ENCODE measurements at places on chromosomes 2 and 18.

DNA sequence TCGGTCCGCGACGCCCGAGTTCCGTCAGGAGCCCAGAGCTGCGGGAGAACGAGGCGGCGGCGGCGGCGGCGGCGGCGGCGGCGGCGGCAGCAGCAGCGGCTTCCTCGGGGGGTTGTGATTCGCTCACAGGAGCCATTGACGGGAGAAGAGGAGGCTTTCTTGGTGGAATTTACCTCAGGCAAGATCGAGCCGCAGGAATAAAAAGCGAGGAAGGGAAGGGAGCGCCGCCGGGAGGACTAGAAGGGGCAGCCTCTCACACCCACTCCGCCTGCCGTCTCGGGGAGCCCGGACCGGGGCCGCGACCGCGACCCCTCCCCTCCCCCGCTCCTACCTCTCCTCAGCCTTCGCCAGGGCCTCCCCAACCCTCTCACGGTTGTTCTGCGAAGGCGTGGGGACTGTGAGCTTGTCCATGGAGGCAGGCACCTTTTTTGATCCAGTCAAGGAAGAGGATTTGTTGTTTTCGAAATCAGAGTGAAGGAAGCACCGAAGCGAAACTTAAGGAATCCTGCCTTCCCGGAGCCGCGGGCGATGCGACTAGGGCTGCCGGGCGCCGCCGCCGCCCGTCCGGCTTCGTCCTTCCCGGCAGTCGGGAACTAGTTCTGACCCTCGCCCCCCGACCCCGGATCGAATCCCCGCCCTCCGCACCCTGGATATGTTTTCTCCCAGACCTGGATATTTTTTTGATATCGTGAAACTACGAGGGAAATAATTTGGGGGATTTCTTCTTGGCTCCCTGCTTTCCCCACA is 506 bp downstream of the BMPR2 start:
- DNase-seq, result peak; percentile 34

DNA sequence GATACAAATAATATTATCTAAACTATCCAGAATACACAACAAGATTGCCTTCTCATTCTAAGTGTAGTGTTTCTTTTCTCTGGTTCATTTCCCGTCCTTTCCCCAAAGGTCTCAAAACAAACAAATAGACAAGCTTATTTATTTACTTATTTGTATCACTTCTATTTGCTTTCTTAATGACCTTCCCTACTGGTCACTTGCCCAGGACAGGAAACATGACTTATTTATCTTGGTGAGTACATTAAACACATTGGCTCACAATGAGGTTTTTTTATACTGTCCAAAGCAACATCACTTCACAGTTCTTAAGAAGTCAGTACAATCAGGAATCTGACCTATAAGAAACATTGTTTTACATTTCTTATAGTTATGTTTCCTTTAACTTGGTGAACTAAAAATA is 123.3 kb upstream of the KYNU start:
- DNase-seq, result no peak

DNA sequence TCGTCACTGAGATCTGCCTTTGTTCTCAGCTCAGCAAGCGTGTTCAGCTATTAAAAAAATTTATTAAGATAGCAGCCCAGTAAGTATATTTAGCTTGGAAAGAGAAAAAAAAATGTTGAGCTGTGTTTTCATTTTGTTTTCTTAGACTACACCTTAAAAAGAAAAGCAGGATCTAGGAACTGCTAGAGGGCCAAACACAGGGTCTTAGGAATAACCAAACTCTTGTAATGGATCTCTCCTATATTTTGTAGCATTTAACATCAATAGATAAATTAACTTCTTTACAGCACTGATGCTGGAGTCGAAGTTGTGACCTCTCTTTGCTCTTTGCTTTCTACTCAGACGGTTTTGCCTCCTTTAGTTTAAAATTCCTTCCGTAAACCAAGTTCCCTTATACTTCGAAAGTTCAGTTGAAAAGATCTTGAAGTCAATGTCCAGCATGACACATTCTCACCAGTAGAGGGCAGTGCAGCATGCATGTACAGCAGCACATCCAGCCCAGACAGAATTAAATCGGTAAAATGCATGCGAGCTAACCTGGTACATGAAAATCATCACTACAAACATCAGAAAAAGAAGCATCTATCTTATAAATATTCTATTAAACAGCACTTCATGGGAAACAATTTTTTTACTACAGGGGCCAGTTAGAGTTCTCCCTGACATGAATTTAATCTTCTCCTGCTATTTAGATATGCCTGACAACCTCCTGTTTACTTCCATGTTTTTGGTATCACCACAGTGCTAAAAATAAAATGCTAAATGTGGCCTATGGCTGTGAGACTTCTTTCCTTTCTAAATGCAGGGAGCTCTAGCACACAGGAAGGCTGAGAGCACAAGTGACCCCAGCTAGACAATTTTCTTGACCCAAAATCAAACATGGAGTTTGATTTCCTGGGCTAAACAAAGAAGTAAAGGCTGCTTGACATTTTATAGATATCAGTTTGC is 48.2 kb upstream of the MAP3K20 start:
- peak; percentile 46 for DNase-seq

GRCh38 chr2:237449193-237449881 is 35.4 kb upstream of the COL6A3 start:
- no peak for DNase-seq

GRCh38 chr2:134943540-134943939 is 24.9 kb downstream of the CCNT2 start:
- DNase-seq, result no peak

DNA sequence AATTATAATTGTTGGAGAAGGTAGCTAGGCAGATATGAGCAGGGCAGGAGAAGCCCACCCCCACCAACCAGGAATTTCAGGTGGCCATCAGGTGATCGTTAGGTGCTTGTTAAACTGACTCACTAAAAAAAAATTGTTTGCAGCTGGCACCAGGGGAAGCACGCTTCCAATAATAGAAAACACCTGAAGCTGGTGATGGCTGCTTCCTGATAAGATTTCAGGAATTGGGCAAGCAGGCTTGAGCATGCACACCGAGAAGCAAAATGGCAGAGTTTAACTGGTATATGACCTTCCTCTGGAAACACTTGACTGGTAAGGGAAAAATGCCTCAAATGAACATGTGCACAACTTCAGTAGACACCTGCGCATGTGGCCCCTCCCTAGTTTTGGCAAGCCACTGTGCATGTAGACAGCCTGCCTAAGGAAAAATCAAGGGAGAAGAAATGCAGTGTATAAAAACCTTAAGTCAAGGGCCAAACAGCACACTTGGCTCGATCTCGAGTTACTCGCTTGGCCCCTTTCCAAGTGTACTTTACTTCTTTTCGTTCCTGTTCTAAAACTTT is 292.8 kb downstream of the CCDC85A start:
- no peak for DNase-seq

GRCh38 chr2:263774-264492 is at the start of gene SH3YL1:
SH3YL1 (minus strand) TSS chr2:264032; CDS start chr2:263984, 48 bp downstream.
- DNase-seq, result no peak

GRCh38 chr18:35050705-35051195 is 9.5 kb downstream of the MAPRE2 start:
- no peak for DNase-seq

DNA sequence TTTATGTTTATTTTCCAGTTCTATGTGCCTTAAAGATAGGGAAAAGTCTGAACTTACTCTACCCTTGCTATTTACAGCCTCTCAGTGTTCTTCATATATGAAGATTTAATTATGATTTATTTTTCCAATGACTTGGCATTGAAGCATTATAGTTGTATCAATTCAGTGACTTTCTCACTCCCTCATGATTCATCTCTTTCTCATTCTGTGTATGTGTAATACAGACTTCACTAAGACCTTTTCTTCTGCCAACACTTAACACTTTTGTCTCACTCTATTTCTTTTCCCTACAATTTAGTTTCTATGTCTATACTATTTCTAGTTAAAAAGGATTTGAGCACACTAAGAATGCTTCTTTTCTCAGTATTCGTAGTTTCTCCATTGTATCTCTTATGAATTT is 1470.3 kb upstream of the ACVR2A start:
- no peak for DNase-seq

DNA sequence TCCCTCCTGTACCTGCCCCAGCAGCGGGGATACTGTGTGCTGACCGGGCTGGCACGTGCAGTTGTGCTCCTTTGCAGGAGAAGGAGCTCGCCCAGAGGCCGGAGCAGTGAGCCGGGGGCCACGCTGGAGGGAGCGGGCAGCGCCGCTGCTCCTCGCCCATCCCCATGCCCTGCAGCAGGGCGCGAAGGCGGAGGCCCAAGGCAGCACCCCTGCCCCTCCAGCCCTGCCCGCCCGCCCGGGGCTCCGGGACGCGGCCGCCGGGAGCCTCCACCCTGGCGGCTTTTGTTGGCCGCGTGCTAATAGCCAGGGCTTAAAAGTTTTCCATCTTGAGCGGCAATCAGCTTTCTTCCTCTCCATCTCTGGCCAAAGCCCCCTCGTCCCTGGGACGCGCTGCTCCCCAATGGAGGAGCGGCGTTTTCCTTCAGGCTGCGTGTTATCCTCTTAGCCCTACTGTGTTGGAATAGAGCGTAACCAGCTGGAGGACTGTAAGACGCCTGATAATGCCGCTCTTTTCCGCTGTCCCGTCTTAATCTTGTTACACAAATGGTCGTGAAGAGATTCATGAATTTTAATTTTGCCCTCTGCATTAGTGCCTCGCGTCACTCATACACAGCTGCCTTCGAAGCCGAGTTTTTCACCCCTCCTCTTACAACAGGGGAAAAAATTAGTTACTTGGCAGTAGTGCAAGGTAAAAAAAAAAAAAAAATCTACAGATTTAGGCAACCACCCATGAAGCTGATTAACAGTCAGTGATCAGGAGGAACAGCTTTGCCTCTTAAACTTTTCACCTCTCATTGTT is 172.9 kb upstream of the SIX3 start:
- DNase-seq, result no peak
